CD4-positive, alpha-beta T cell treated with Interleukin-15 for 4 hours (primary cell): ENCODE measurements at places on chromosomes 5 and 9.
A peak's percentile ranks its signal among the peaks of the same experiment; 100 is the strongest.

- DNase-seq: no peak
These were observed 43.9 kb downstream of the HACD4 start for GRCh38 chr9:20987521-20987920.

GRCh38 chr5:147445917-147446316 is 64.0 kb downstream of the DPYSL3 start:
- DNase-seq: no peak

DNA sequence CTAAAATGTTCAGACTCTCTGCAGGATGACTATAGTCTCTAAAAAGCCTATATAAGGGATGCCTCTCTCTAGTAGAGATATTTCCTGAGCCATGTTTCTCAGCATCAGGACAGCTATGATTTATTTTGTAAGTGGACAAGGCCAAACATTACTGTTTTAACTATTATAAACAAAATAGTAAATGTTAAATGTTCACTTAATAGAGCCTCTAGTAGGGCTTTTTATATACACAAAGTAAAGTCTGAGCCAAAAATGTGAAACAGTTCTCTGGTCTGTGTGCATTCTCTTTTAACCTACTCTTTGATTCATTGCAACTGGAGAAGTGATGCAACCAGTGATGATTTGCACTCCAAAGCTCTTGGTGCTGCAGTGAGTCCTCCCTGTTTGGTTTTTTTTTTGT is 220.5 kb downstream of the GDNF start:
- no peak for DNase-seq

GRCh38 chr5:88666761-88667495 is 216.1 kb downstream of the MEF2C start:
- DNase-seq: no peak

DNA sequence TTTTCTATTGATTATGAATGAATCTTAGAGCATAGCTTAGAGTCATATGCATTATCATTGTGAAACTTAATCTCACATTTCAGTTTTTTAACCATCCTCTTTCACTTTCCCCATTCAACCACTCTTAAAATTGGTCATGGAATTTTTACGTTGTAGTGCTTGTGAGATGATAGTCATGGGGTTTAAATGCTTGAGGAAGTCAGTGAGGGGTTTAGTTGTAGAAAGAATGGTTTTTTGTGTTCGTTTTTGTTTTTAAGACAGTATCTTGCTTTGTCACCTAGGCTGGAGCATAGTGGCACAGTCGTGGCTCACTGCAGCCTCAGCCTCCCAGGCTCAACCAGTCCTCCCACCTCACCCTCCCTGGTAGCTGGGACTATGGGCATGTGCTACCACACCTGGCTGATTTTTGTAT is 19.6 kb downstream of the UGCG start:
- no peak for DNase-seq

DNA sequence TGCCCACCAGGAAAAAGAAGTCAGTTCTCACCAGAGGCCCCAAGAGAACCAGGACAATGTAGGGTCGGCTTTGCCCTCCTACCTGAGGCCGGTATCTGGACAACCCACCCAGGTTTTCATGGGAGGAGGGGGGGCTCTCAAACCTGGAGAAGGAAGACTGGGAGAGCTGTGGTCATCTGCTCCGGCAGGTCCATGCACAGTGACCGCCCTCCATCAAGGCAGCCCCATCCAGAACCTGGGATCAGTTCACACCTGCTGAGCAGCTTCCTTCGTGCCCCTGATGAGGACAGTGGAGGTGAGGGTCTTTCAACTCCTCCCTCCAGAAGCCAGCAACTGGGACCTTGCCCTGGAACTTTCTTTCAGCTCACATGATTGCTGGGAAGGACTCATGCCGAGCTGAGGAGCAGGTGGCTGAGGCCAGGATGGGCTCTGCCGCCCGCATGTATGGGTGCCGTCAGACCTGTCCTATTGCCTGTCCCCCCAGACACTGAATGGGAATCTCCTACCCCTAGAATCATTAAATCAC is 20.8 kb upstream of the FIBCD1 start:
- DNase-seq: no peak

DNA sequence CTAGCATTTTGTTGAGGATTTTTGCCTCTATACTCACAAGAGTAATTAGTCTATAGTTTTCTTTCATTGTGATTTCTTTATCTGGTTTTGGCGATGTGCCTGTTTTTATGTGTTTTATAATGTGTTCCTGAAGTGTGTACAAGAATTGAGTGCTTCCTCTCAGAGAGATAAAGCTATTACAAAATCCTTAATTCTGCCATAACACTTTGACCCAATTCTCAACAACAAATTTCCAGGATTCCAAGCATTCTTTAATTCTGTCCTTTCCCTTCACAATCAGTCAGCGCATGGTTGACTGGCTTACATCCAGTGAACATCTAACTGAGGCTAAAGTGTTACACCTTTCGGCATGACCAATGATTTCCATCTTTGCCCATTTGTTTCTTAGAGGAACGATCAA is 282.9 kb upstream of the MVB12B start:
- DNase-seq: no peak

- DNase-seq: no peak
These were observed 38.4 kb downstream of the SLC12A7 start for GRCh38 chr5:1073239-1074102.

GRCh38 chr5:93800988-93801811 is 59.8 kb upstream of the POU5F2 start:
- DNase-seq: peak; percentile 52

- no peak for DNase-seq
These were observed 8.0 kb downstream of the PDGFRB start for GRCh38 chr5:150147670-150148069.

DNA sequence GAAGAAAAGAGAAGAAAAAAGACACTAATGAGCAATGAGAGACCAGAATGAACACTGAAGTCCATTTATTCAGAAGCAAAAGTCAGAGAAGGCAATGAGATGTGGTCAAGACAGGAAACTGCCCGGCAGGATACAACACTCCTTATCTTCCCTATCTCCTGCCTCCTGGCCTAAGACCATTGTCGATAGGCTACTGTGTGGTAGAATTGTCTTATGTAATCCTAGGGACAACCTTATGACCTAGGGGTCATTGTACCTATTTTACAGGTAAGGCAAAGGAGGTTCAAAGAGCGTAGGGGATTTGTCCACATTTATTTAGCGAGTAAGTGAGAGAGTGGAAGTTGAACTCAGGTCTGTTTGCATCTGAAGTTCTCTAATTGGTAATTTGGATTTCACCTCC is 63.0 kb upstream of the PTPN3 start:
- DNase-seq: no peak

GRCh38 chr5:5929291-5930020 is 448.9 kb downstream of the MED10 start:
- no peak for DNase-seq

DNA sequence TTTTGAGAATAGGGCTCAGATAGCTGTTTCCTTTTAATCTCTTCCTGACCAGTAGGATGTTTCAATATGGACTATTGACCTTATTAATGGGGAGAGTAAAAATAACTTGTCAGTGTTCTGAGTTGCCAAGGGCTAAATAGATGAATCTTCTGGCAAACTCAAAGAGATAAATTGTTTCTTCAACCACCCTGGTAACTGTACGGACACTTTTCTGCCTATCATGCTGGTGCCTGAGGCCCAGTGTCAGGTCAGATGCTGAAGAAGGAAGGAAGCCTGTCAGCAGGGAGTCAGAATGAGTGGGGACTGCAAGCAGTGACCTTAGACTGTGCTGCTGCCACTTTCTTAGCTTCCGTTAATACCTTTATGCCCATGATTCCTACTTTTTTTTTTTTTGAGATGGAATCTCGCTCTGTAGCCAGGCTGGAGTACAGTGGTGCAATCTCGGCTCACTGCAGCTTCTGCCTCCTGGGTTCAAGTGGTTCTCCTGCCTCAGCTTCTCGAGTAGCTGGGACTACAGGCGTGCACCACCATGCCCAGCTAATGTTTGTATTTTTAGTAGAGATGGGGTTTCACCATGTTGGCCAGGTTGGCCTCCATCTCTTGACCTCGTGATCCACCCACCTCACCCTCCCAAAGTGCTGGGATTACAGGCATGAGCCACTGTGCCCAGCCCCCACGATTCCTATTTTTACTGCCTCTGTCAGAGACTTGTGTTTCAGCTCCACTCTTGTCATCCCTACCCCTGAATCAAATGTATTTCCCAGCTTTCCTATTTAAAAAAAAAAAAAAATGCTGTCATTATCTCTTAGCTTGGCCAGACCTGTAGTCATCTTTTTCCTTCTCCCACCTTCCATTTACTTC is 33.7 kb downstream of the TGFBR1 start:
- no peak for DNase-seq

DNA sequence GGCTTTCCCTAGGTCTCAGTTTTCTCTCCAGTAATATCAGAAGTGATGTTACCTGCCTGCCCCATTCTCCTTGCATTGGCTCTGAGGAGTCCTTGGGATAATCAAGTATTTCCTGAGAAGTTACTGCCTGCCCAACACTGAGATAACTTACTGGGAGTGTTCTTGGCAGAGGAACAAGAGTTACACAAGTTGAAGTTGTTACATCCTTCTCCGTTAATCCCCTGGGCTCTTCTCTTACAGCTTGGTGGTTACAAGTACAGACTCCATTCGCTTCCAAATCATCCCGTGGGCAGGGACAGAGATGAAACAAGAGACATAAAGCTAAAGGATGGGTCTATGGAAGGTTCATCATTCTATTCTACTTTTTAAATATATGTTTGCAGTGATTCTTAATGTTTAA is 74.1 kb upstream of the SAP30L start:
- no peak for DNase-seq

GRCh38 chr9:107390279-107390678 is 99.3 kb downstream of the KLF4 start:
- DNase-seq: no peak

- DNase-seq: no peak
These were observed 329.0 kb downstream of the ICE1 start for GRCh38 chr5:5751498-5751897.

DNA sequence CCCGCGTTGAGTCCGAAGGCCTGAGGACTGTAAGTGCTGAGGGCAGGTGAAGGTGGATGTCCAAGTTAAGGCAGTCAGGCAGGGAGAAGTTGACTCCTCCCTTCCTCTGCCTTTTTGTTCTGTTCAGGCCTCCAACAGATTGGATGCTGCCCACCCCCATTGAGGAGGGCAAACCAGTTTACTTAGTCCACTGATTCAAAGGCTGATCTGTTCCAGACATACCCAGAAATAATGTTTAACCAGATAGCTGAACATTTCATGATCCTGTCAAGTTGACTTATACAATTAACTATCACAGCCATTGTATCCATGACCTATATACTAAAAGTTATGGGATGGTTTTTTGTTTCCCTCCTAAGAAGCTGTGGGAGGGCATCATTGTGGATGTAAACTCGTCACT is 8.3 kb upstream of the TEX48 start:
- DNase-seq: no peak

GRCh38 chr5:154484393-154485095 is 6.5 kb upstream of the HAND1 start:
- no peak for DNase-seq

DNA sequence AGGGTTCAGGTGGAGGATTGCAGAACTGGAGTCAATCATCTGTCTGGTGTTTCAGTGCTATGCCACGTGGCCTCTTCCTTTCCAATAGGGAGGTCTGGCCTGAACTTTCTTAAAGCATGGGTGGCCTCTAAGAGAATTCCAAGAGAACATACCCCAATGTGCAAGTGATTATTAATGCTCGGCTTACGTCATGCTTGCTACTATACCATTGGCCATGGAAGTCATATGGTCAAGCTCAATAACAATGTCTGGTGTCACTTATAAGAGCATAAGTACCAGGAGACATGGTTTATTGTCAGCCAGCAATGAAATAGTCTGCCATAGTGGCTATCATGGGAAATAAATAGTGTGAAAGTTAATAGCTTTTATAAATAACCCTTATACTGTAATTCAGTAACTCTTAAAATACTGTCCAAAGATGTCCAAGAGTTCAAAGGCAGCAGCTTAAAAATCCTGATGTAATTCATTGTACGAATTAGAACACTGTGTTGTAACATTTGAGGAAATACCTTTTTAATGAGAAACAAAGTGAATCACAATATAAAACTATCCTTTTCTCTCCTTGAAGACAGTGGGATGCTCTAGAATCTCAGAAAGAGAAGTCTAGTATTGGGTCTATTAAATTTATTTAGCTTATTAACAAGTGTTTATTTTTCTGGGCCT is 355.4 kb upstream of the PRR16 start:
- DNase-seq: no peak

GRCh38 chr9:14221558-14221957 is 92.4 kb downstream of the NFIB start:
- DNase-seq: no peak

DNA sequence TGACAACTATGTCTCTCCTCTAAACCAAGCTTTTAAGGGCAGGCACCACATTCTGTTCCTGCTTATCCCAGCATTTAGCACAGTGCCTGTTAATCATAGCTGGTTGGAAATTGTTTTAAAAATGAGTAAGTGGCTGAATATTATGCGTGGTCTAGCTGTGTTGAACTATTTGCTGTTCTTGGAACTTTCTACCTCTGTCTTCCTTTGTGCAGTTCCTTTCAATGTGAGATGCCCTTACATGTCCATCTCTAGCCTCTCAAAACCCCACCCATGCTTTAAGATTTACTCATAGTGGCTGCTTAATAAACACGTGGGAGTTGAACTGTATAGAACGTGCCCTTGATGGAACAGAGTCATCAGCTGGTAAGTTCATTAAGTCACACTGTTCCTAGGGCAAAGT is 34.5 kb downstream of the C9orf57 start:
- no peak for DNase-seq

DNA sequence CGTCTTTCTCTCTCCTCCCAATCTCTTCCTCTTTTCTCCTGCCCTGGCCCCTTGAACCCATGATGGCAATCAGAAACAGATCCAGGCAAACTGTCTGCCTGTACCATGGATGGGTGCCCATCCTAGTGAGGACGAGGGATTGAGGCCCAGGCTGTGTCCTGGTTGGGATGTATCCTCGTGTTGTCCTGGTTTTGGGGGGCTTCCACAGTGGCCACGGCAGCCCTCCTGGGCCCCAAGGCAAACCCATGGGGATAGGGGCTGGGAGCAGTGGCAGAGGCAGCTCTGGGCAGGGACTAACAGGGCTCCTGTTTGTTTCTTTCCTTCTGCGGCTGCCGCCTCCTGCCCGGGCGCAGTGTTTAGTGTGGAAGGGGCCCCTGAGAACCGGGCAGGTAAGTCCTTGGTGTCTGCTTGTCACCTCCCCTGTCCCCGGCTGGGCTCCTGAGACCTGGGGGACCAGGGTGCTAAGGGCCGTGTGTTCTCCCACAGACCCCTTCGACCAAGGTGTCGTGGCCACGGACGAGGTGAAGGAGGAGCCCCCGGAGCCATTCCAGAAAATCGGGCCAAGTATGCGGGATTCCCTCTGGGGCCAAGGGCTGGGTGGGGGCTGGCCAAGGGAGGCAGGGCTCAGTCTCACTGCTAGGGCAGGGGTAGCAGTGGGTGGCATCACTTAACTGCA is 70.0 kb downstream of the AMBP start:
- DNase-seq: no peak

DNA sequence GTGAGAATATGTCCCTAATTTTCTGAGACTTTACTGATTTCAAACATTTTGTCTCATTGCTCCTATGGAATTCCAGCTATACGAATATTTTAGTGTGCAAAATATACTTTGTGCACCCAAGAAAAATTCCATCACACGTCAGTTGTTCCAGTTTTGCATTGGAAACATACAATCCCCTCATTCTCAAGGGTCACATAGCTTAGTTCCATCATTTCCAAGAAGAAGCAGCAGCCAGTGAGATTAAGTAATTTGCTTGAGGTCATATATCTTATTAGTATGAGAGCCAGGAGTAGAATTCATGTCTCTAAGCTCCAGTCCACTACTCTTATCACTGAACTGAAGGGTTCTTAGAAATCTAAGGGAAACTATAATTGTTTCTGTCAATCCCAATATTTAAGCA is 746.7 kb upstream of the C9orf72 start:
- DNase-seq: no peak

GRCh38 chr9:124300312-124300711 is 42.6 kb downstream of the NEK6 start:
- DNase-seq: no peak

GRCh38 chr9:29211580-29212396 is 1638.5 kb upstream of the C9orf72 start:
- peak; percentile 2 for DNase-seq
